Activated T-cell treated with anti-CD3 and anti-CD28 coated beads for 48 hours (primary cell): ENCODE measurements at places on chromosomes 1 and 21.

DNA sequence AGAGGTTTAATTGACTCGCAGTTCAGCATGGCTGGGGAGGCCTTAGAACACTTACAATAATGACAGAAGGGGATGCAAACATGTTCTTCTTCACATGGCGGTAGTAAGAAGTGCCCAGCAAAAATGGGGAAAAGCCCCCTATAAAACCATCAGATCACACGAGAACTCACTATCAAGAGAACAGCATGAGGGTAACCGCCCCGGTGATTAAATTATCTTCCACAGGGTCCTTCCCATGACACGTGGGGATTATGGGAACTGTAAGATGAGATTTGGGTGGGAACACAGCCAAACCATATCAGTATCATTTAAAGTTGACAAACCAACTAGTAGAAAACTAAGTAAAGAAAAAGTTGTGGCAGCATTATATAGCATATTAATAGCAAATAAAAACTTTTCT, 71.3 kb upstream of the DNAJC6 start:
- no peak for DNase-seq

DNA sequence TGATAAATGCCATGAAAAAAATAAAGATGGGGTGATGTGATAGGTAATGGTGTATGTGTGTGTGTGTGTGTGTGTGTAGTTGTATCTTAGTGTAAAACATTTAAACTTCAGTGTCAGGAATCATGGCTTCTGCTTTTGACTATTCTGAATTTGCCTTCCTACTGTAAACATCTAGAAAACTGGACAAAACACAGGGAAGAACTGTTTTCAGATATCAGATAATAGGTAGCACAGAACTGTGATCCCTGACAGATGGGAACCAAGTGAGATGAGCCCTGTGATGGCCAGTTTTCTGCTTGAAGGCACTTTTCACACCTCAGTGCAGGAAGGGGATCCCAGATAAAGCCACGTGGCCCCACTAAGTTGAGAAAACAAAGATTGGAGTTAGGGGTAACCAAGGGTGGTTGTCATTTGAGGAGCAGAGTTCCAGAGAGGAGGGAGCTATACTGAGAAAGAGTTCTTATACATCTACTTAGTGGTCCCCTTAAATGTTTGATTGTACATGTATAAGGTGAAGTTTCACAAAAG, 17.3 kb downstream of the DYRK1A start:
- DNase-seq = no peak

- no peak for DNase-seq
Measured at GRCh38 chr1:163395790-163396189, 74.0 kb downstream of the NUF2 start.

- DNase-seq = no peak
Measured at GRCh38 chr1:76770979-76771378, 96.3 kb upstream of the ST6GALNAC5 start.

DNA sequence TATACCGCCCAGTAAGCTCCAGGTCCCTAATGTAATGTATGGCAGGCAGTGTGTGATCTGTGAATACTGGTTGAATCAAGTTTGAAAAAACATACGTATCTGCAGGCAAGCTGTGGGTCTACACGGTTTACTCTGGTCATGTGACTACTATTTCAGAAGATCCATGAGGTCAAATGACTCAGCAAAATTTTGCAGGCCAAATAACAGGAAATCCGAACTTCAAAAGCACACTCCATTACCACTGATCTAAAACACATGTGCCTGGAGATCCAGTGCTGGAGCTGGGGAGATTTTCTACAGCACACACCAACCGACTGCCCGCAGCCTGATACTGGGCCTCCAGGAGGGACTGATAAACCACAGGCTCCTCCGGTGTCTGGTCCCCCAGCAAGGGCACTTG, 64.5 kb upstream of the SLC44A3 start:
- no peak for DNase-seq

- no peak for DNase-seq
Measured at GRCh38 chr1:47688461-47689296, 250.8 kb downstream of the FOXD2 start.

GRCh38 chr1:175217721-175218531, 25.4 kb upstream of the KIAA0040 start:
- DNase-seq = no peak

DNA sequence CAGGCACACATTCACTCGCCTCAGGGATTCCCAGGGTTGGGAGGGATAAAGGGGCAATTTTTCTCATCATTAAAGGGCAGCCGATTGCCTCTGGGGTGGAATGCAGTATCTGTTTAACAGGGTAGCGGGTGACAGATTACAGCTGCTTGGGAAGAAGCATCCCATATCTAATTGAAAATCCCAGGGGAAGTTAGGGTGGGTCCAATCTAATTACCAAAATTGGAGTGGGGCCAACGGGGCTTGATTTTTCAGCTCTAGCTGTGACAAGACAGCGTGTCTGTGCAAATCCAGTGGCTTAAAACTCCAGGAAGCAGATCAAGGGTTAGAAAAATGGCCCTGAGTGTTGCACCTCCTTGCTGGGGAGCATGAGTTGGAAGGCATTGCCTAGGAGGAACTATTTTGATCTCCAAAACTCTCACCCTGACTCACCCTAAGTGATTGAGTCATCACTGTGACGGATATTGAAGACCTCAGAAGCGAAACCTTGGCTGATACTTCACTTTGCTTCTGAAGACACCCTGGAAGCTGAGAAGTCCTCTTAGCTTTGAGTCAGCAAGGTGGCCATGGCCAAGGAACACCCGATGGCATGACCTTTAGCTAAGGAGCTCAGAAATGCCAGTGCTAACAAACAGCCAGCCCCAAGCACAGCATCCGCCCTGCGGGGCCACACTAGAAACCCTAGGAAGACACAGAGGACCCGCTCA, 46.0 kb downstream of the GRHL3 start:
- no peak for DNase-seq

GRCh38 chr1:6962478-6962995, 177.3 kb downstream of the CAMTA1 start:
- peak; percentile 69 for DNase-seq

DNA sequence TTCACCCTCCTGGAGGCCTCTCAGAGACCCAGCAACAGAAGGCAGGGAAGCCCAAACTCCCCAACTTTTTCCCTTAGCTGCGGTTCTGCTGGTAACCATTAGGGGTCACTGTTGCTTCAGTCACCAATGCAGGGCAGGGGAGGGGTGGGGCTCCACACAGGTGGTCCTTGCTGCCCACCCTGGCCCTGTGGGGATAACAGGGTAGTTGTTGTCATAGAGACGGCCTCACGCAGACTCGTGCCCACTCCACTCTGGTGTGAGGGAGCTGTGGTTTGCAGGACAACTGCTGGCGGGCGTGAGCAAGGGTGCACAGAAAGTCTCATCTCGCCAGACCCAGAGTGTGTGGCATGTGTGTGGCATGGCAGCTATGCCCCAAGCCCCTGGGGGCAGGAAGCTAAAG, 19.9 kb downstream of the INSRR start:
- DNase-seq = no peak

- DNase-seq = no peak
Measured at GRCh38 chr1:153592748-153593147, 20.2 kb downstream of the S100A16 start.

GRCh38 chr1:88697503-88697902, 13.4 kb downstream of the PKN2 start:
- no peak for DNase-seq

DNA sequence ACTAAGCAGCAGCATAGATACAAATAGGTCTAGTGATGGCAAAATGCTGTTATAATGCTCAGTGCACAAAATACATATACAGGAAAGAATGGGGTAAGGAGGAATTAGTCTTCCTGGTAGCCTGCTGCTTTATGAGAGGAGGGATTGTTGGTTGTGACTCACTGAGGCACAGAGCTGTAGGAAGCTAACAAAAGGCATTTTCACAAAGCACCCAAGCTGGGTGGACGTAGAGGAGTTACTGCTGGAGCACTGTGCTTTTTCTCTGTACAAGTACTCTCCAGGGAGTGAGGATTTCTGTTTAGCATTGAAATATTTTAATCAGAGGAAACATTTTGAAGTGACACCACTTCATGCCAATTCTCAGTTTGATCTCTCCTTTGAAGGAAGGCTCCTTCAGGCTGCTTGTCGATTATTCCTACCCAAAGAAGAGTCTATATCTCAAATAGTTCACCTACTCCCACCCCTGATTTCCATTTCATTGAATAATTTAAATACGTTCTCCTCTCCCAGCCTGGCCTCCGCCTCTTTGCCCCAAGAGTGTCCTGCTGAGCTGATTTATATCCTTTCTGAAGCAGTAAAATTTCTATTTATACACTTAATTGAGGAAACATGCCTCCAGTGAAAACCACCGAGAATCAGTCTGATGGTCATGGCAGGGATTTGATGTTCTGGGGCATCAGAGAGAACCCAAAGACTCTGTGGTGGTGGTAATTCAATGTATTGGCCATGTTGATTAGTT, 271.9 kb downstream of the HHAT start:
- no peak for DNase-seq

DNA sequence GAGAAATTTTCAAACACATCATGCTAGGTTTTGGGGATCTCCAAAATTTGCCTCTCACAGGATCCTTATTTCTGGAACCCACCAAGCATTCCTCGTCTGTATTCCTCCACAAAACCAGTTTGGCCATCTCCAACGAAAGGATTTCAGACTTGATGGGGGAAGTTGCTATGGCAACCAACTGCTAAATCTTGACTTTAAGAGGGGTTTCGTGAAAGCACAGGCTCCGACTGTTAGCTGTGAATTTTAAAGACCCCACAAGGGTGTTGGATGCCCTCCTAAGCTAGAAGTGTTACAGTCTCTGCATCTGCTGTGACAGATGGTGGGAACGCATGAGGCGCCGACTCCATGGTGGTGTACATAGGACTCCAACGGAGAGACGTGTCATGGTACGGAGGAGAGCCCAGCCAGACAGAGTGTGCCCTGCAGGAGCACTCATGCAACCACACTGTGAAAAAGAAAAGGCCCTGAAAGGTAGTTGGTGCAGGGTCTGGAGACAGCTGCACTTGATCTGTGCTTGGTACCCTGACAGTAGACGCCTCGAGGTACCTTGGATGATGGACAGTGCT, 147.1 kb downstream of the ASTN1 start:
- DNase-seq = no peak

GRCh38 chr1:81021134-81021533, 779.6 kb upstream of the ADGRL2 start:
- DNase-seq = no peak
